ENCODE measurements at places on chromosomes 1 and 21. TPM values are rescaled to one million over a fixed set of nuclear protein-coding genes. Genes with fewer than 3 reads are reported as not detected.

DNA sequence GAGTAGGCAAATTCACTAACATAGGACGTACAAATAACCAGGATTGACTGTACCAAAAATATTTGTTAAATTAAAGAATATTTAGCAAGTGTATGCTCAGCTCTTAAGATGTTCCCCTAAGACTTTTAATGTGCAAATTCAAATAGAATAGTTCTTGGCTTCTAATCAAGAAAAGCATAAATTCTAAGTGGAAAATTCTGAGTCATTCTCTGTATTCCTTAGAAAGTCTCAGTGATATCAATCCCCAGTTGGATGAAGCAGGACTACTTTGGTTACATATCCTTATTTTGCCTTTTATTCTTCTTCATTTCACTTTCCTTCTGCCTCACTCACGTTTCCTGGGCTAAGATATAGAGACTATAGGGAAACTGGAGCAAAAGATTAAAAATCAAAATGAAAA, 130.2 kb downstream of the IFI44 start:
- no peak overlapping the region for H3K27ac ChIP-seq
- no peaks in the 10 kb centered on the region for H3K27me3 ChIP-seq
- no peaks in the 10 kb centered on the region for H3K4me1 ChIP-seq

DNA sequence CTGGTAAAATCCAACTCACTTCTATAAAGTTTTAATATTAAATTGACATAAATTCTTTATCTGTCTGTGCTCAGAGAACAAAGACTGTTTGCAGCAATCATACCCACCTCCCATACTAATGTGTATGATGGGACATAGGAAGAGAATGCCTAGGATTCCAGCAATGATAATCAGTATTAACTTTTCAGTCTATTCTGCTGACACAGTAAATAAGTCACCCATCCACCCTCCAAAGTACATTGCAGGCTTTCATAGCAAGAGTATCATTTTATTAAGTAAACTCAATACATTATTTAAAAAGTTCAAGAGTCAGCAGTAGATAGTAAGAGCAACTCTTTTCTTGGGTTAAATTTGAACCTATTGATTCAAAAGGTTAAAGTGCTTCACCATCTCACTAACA, 8.8 kb downstream of the RBM34 start:
- peaks cover 27% of the 10 kb centered on the region for H3K36me3 ChIP-seq
- H3K27me3 ChIP-seq: no peaks in the 10 kb centered on the region
- H3K4me3 ChIP-seq: no peak overlapping the region
- H3K4me1 ChIP-seq: no peaks in the 10 kb centered on the region

- no peaks in the 10 kb centered on the region for H3K36me3 ChIP-seq
- H3K27me3 ChIP-seq: no peaks in the 10 kb centered on the region
- H3K27ac ChIP-seq: peak within 1 kb of the TSS; percentile 99
These were observed at the start of gene PRMT2 for GRCh38 chr21:46635324-46636180. Gene PRMT2, plus strand, starts transcription at chr21:46635674. Its CDS starts 1,278 bp downstream, at chr21:46636952.

DNA sequence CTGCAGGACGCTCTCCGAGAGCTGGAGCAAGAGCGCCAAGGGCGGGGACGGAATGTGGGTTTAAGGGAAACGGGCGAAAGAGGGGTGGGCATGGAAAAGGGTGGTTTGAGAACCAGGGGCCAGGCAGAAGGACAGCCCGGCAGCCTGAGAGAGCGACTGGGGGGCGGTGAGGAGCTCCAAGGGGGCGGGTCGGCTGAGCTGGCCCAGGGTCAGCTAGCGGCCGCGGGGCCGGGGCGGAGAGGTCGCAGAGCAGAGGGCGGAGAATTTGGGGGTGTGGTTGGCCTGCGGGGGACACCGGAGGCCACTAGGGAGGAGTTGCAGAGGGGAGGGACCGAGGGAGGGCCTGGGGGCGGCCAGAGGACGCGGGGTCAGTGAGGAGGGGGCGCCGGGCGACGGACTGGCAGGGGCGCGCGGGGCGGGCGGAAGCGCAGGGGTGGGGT, 54.7 kb downstream of the NDUFS5 start:
- no peak for DNase-seq
- peak overlapping the region; percentile 60 for H3K4me3 ChIP-seq
- peaks cover 13% of the 10 kb centered on the region for H3K4me1 ChIP-seq
- no peak overlapping the region for H3K27ac ChIP-seq
- H3K36me3 ChIP-seq: no peaks in the 10 kb centered on the region

DNA sequence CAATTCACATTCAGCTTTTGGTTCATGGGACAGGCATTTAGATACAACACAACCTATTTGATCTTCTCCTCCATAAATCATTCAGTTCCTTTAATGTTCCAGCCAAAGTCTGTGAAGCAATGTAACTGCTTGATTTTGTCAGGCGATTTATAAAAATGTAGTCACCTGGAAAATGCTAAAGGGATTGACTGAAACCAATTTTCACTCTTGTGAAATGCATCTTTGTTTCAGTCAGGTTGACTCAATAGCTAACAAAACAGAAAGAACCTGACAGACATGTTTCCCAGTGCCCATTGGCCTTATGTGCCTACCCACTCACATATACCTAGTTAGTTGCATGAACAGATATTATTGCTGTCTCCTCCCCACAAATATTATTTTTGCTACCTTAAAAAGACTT, 335.7 kb downstream of the CHRM3 start:
- H3K27ac ChIP-seq: no peak overlapping the region
- no peak for DNase-seq
- H3K27me3 ChIP-seq: no peaks in the 10 kb centered on the region
- H3K36me3 ChIP-seq: no peaks in the 10 kb centered on the region
- H3K4me3 ChIP-seq: no peak overlapping the region

- DNase-seq: peak; percentile 72
- H3K4me3 ChIP-seq: no peak overlapping the region
- peaks cover 15% of the 10 kb centered on the region for H3K36me3 ChIP-seq
- H3K27ac ChIP-seq: no peak overlapping the region
- H3K4me1 ChIP-seq: peaks cover 12% of the 10 kb centered on the region
These were observed 18.6 kb downstream of the NTPCR start for GRCh38 chr1:232968965-232969364.

The GJA8 gene
- total RNA-seq: not detected

The NBPF10 gene
- 3.1 TPM for total RNA-seq

The KRTAP12-2 gene
- not detected for total RNA-seq
